ENCODE measurements at places on chromosomes 5 and 9. TPM values are rescaled to one million over a fixed set of nuclear protein-coding genes. Genes with fewer than 3 reads are reported as not detected.

DNA sequence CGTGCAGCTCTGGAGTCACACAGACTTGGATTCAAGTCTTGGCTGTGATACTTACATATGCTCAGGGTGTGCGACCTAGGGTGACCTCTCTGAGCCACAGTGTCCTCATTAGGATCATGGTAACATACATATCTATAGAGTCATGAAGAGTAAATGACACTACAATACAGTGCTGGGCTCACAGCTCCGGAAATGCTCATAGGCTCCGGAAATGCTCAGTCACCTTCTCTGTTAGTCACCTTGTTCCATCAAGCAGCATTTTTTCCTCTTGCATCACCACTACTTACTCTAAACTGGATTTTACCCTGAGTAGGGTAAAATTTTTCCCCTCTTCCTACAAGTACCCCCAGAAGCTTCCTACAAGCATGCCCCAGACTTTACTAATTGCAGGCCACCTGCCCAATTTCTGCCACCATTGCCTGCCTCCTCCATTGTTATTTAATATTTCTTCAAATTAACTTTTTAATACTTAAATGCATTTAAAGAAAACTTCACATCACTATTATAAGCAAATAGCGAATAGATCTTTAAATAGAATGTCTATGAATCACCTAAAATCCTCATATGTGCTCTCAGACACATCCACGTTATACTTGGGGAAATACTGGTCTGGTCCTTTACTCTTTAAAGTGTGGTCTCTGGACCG lies 147.6 kb upstream of the SPRY4 start:
- DNase-seq = no peak

GRCh38 chr9:78567693-78568092 lies 270.8 kb downstream of the PSAT1 start:
- no peak for DNase-seq

DNA sequence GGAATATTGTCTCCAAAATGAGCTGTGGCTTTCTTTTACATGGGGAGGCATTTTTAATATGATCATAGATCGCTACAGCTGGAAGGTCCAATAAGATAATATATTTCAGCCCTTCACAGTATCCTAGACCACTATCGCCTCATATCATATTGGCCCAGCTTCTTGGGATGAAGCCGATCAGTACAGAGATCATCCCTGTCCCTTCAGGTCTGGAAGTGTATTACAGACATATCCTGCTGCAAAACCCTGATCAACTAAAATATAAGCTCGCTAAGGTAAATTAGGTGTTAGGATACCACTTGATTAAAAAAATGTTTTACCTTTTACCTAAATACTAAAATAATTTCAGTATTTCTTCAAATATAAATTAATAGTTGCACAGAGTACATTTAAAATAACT lies 41.7 kb downstream of the JAKMIP2 start:
- DNase-seq = peak; percentile 4

- no peak for DNase-seq
Measured at GRCh38 chr9:81851340-81851739, 76.9 kb upstream of the SPATA31D4 start.

DNA sequence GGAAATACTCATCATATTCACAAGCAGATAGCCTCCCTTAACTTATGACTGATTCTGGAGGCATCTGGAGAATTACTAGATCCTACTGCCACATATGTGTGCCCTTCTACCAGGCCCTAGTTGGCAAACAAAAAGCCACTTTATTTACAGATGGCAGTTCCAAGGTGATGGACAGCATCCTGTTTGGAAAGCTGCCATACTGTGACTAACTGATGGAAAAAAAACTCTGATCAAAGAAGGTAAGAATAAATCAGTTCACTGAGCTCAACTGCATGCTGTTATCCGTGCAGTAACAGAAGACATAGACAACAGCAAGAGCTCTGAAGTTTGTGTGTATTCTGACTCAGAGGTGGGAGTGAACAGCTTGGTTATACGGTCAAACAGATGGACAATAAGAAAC lies 279.8 kb upstream of the POU5F2 start:
- DNase-seq = peak; percentile 17

The FOXI1 gene
- total RNA-seq = not detected

The CYLC2 gene
- total RNA-seq = not detected

DNA sequence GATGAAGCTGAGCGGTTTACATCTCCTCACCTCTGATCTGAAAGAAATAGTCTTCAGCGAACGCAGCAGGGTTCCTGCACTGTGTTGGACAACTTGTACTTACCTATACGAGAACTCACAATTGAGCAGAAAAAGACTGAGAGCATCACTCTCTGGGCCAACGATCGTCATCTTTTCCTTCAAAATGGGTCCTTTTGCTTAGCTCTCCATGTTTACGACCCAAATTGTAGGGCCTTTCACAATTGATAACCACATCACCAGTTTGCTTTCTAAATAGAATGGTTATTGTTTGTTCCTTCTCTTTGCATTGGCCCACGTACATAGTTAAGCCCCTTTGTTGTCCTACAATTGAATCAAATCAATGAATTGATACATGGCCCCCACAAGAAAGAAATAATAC lies 110.0 kb upstream of the DMRT1 start:
- no peak for DNase-seq

GRCh38 chr9:109912082-109912582 lies 132.1 kb downstream of the PALM2AKAP2 start:
- DNase-seq = no peak

GRCh38 chr9:89376741-89377351 lies 58.5 kb downstream of the SECISBP2 start:
- DNase-seq = no peak

The ENHO gene
- 0.92 TPM for total RNA-seq

The CNTFR gene
- 1.1 TPM for total RNA-seq

- no peak for DNase-seq
Measured at GRCh38 chr5:96288845-96289185, 144.2 kb downstream of the PCSK1 start.

- DNase-seq = no peak
Measured at GRCh38 chr9:3835393-3835792, 309.6 kb upstream of the RFX3 start.

DNA sequence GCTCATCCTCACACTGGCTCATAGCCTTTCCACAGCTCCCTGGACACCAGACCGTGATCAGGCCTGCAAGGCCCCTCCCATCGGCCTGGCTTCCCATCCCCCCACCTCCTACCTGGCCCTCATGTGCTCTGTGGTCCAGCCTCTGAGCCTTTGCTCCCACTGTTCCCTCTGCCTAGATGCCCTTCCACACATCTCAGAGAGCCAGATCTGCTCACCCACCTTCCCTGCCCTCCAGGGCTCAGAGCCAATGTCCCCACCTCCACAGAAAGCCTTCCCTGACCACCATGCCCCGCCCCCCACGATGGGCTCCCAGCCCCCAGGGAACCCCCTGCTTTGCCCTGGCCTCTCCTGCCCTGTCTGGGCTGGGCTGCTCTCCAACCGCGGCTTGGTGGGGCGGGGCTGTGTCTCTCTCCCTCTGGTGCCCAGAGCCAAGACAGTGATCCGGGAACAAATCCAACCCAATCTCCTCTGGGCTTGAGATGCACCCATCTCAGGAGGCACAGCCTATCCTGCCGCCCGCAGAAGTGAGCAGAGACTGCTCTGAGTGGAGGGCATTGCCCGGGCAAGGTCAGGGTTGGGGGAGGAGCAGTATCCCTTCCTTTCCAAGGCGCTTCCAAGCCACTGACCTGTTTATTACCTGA lies 1.6 kb downstream of the NINJ1 start:
- DNase-seq = peak; percentile 41

The NUTM2G gene
- total RNA-seq = not detected
